Stimulated activated CD4-positive, alpha-beta T cell treated with anti-CD3 and anti-CD28 coated beads, Interleukin-4, amount 100 ng/mL, for 24 hours (primary cell): ENCODE measurements at places on chromosomes 16 and 17.

- no peak for DNase-seq
Observed at GRCh38 chr17:46003907-46004748, 5.1 kb downstream of the STH start.

DNA sequence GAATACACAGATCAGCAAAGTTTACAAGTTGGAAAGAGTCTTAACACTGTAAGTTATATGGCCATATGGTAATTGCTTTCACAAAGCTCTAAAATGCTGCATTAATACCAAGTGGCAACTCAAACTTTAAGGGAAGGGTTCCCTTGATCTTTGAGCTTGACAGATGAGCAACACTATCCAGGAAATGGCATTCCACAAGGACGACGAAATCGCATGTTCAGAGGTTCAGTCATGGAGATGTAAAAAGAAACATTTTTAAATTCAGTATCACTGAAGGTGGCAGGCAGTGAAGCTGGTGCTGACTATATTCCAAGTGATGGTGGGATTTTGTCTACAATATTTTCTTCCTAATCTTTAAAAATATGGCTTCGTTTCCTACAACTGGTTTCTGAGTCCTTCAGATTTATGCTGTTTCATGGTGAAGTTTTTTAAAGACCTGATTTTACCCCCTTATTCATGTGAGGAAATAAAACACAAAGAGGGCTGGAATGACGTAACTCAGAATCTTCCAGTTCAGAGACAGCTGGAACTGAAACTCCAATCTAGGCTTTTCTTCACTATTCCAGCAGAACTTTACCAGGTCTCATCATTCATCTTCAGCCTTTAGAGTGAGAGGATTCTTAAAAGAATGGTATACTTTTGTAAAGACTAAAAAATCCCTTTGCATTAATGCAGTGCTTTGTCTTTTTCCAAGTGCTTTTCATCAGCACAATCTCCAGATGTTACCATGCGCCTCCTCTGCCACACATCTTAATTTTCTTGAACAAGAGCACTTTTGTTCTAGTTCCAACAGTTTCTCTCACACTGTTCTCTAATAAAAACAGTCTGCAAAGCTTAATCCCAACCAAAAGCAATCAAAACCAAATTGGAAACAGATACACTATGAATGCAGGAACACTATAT is 20.2 kb downstream of the CHCT1 start:
- DNase-seq, result no peak

DNA sequence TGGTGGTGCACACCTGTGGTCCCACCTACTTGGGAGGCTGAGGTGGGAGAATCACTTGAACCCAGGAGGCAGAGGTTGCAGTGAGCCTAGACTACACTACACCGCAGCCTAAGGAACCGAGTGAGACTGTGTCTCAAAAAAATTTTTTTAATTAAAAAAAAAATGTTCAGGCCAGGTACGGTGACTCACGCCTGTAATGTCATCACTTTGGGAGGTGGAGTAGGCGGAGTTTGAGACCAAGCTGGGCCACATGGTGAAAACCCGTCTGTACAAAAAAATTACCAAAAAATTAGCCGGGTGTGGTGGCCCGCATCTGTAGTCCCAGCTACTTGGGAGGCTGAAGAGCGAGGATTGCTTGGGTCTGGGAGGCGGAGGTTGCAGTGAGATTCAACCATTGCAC is 3.6 kb upstream of the FAM222B start:
- peak; percentile 33 for DNase-seq

DNA sequence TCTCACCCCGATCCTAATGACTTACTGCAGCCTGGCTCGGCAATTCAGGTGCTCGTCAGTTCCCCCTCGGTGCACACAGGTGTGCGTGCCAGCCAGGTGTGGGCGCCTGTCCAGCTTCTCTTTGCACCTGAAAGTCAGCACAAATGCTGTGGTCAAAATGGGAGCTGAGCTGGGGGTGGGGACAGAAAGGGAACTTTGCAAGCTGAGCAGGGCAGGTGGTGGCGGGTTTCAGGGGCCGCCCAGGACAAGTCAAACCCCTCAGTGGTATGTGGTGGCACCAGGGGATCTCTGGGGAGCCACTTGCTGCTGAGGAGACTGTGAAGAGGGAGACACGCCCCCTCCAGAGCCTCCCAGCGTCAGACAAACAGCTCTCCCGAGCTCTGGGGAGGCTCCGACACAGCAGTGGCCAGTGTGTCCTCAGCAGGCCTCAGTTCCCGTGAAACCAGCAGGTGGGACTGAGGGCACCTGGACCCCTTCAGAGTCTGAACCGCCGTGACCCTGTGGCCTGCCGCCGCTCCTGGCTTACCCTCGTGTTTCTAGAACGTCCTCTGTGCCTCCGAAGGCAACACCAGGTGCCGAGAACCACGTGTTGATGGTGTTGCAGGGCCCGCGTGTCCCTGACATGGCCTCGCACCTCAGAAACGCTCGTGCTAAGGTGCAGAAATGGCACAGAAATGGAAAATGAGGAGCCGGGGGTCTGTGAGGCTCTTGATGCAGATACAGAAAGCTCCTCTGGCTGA is 233.5 kb upstream of the TNRC6C start:
- peak; percentile 1 for DNase-seq

GRCh38 chr16:82580298-82580890 is 46.4 kb upstream of the CDH13 start:
- DNase-seq, result no peak

GRCh38 chr17:62712171-62712581 is 84.7 kb downstream of the MRC2 start:
- DNase-seq, result no peak

DNA sequence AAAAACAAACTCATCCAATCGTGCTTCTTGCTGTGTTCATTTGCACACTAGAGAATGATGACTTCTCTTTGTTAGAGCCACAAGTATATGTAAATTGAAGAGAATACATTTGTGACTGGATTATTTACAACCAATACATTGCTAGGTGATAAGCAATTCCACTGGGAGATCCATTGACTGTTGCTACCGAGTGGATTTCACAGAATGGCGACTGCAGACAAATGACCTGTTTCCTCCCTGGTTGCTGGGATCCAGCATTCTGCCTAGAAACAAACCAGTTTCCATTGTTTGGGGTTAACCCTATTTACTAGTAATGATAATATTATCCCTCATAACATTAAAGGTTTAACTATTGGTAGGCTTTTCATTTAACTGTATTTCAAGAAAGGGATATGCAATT is 36.9 kb upstream of the CPHXL start:
- DNase-seq, result no peak

GRCh38 chr16:79599256-79599836 is 1.2 kb downstream of the MAF start:
- peak; percentile 33 for DNase-seq

DNA sequence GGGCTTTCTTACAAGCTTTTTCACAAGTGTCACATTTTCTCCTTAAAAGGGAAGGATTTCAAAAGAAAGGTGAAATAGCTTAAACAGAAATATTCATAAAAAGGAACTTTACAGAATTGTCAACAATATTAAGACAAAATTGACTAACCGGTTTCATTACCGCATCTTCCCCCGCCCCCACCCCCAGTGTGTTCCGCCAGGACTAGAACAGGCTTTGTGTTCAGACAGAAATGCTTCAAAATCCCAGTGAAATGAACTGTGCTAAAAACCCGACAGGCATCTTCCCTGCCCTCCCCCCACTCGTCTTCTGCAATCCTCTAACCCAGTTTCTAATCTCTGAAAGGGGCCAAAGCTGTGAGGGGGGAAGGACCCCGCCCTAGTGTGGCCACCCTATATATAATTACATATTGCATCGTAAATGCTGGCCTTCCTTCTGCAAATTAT is 990 bp upstream of the ROGDI start:
- DNase-seq, result no peak

DNA sequence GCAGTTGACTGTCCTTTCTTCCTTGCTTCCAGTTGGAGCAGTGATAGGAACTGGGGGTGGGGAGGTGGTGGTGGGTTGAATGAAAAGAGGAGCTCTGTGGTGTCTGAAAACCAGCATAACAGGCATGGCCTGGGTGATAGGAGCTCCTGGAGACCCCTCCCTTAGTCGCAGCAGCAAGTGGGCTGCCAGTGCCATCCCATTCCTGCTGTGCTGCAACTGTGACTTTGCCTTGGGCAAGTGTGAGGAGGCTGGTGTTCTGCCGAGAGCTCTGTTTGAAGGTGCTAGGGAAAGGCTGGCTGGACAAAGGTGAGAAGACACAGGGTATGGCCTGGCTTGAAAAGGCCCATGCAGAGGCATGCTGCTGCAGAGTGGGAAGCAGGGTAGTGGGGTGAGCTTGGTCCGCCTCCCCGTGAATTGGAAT is 2.7 kb upstream of the CDK5R1 start:
- no peak for DNase-seq

- DNase-seq, result no peak
Observed at GRCh38 chr16:68707340-68708152, 29.5 kb upstream of the CDH1 start.
